ENCODE measurements at places on chromosomes 3 and 15.

GRCh38 chr15:27123808-27124207, 152.8 kb downstream of the GABRG3 start:
- DNase-seq, result no peak

DNA sequence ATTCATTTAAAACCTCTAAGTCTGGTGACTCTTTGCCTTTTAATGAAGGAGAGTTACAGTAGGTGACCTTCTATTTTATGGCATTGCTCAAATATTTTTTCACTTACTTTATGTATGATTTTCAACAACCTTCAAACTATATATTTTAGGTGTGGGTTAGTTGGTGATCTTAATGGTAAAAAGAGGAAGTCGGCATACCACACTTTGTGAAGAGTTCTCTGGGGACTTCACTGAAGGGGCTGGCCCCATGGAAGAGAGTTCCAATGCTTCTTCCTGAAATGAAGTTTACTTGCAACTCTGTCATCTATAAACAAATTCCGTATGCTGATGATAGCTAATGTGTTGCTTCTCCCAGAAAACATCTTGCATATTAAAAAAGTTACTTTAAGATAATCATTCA, 647.0 kb upstream of the SGO1 start:
- no peak for DNase-seq

DNA sequence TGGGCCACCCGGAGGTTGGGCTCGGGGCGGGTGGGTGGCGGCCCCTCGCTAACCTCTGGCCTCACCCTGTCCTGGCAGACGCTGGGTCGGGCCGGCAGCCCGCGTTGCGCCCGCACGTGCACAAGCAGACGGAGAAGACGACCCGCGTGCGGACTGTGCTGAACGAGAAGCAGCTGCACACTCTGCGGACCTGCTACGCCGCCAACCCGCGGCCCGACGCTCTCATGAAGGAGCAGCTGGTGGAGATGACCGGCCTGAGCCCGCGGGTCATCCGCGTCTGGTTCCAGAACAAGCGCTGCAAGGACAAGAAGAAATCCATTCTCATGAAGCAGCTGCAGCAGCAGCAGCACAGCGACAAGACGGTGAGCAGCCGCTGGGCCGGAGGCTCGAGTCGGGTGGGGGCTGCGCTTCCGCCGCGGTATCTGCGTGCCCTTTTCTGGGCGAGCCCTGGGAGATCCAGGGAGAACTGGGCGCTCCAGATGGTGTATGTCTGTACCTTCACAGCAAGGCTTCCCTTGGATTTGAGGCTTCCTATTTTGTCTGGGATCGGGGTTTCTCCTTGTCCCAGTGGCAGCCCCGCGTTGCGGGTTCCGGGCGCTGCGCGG, 3.7 kb downstream of the ISL2 start:
- DNase-seq, result peak; percentile 34

DNA sequence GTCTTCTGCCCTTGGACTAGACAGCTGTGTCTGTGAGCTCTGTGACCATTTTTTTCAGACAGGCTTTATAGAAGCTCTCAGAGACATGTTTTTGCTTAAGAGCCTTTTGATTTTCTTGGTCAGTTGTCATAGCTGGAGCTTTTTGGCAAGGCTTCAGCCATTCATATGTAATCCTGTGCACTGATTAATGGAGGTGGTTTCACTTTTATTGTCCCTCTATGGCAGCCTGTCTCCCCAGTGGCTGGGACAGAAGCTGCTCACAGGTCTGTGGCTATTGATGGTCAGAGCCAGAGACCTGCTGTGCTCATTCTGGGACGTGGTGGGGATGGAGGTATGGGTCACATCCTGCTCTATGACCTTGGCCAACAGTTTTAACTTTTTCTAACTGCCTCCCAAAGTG, 226.6 kb upstream of the LRRFIP2 start:
- no peak for DNase-seq

DNA sequence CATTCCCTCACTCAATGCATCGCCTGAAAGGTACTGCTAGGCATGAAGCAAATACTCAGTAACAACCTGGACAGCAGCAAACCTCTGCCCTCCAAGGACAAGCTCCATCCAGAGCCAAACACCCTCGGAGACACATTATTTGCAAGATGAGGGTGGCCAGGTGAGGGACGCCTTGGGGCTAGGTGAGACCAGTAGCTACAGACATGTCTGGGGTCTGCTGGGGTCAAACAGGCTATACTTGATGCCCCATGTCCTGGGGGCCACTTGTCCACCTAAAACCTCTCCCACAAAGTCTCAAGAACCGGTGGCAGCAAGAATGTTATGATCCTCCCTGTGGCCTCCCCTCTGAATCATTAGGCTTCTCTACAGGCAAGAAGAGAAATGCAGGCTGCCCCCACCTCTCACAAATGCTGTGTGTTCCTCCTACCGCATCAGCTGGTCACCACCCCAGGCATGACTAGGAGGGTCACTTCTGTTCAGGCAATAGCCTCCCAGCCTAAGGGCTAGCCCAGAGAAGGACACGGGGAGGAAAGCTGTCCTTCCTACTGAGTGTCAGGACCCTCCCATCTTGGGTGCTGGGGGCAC, 54.3 kb downstream of the TBC1D2B start:
- DNase-seq, result no peak

- DNase-seq, result no peak
These were observed 140.4 kb upstream of the CCDC54 start for GRCh38 chr3:107236655-107237337.

DNA sequence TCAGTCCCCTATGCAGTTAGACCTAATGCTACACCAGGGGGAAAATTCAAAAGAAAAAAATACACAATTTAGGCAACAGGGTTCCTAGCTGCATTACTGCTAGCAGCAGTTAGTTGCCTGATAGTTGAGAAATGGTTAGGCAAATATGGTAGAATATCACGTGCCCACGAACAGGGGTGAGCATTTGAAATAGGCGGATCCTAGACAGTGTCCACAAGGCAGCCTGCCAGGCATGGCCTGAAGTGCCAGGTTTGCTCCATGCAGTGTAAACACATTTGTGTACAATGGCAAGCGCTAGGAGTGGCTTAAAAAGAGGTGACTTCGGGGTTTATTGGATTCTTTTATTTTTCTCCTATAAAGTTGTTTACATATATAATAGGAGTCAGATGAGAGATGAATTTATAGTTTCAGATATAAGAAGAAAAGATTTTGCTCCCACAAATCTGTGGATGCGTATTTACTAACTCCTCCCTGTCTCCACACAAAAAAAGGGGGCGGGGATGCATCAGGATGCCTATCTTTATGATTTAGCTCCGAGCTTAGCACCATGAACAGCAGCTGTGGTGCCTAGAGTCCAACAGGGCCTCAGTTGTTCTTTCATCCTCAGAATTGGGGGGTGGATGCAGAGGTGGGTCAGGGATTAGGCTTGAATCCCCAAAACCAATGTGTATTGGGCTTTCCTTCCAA, 3.9 kb upstream of the TGM4 start:
- no peak for DNase-seq

- no peak for DNase-seq
These were observed 18.4 kb upstream of the ABTB1 start for GRCh38 chr3:127654374-127654773.

GRCh38 chr3:59286791-59287531, 237.1 kb upstream of the CFAP20DC start:
- DNase-seq, result peak; percentile 64

DNA sequence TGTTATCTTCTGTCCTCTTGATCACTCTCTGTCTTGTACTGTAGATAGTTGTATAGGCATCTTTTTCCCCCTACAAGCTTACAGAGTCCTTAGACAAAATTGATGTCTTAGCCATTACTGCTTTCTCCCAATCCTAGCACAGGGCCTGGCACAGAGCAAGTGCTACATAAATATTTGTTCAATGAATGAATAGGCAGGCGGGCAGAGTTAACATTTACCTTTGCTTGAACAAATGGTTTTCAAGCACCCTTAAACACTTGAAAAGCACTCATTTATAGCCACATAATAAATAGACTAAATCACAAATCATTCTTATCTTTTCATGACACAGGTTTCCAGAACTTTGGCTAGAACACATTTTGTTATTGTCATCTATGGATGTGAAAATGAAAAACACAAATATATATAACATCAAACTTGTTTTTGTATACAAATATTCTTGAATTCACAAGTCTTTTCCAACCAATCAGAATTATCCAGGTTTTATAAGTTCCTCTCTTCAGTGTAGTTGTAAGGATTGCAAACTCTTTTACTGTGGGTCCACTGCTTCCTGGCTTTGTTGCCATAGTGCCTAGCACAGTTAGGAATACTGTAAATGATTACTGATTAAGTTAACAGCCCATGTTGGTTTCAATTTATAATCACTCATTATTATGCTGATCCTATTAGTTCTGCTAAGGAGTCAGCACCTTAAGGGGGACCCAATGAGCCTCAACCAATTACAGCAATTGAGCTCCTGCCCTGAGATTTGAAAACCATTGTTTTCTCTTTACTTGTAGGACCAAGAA, 61.9 kb downstream of the ISL2 start:
- DNase-seq, result no peak

GRCh38 chr3:116070061-116070460, 375.2 kb downstream of the LSAMP start:
- no peak for DNase-seq

DNA sequence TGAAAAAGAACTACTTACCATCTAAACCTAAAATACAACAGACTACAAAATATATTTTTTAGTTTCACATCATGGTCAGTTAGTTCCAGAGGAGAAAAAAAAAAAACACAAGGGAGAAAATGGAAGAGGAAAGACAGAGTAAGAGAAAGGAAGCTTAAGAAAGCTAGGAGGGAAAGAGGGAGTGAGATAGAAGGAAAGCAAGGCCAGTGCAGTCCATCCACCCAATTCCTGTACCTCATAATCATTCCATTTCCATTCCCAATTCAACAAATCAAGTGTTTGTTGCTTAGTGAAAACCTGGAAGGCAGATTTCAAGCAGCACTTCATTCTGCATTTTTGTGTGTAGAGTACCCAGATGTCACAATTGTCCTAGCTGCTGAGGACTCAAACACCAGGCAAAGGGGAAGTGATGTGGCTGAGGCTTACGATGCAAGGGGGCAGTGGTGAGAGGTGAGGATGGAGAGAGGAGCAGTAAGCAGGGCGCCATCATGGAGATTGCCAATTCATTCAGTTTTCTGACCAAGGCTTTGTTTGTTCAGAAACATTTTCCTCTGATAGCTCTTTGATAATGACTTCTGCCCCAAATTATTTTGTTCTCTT, 83.6 kb upstream of the GSK3B start:
- DNase-seq, result no peak
